ENCODE measurements at places on chromosomes 2 and 18.

DNA sequence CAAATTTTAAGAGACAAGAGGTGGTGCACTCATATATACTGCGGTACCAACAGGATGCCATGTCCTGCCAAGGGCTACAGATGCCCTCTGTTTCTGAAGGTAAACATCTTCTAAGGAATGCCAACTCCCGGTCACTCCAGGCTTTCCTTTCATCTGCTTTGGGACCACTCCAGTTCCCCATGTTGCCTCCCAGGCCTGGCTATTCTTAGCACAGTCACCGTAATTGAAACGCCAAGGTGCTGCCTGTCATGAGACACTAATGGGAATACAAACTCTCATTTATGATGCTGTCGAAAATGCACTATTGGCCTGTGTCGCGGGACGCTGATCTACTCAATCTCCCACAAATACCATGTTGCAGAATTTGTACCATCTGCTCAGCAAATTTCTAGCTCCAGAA, 79.6 kb downstream of the KLF7 start:
- no peak for DNase-seq

- no peak for DNase-seq
Observed at GRCh38 chr2:222391743-222392285, 32.5 kb upstream of the SGPP2 start.

GRCh38 chr2:187567126-187567525, 12.9 kb upstream of the TFPI start:
- no peak for DNase-seq

DNA sequence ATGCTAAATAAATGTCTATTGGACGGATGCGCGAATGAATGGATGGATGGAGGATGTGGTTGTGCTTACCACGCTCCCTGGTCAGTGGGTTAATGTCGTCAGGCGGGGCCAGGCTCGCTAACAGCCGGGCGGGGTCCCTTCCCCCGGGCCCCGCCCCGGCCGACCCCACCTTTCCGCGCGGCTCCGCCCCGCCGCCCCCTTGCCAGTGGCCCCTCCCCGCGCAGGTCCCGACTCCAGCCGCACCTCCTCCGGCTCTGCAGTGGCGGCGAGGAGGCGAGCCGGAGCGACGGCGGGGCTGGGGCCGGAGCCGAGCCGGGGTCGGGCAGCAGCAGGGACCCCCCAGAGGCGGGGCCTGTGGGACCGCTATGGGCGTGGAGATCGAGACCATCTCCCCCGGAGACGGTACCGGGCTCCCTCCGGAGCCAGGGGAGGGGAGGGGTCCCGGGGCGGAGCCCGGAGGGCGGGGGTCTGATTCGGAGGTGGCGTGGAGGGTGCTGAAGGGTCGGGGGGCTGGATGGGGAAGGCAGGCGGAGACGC, at the start of gene FKBP1B:
FKBP1B (plus strand) TSS at position 257 of the 537 bp plus-strand sequence; CDS start at position 366, 109 bp downstream.
- peak; percentile 74 for DNase-seq

DNA sequence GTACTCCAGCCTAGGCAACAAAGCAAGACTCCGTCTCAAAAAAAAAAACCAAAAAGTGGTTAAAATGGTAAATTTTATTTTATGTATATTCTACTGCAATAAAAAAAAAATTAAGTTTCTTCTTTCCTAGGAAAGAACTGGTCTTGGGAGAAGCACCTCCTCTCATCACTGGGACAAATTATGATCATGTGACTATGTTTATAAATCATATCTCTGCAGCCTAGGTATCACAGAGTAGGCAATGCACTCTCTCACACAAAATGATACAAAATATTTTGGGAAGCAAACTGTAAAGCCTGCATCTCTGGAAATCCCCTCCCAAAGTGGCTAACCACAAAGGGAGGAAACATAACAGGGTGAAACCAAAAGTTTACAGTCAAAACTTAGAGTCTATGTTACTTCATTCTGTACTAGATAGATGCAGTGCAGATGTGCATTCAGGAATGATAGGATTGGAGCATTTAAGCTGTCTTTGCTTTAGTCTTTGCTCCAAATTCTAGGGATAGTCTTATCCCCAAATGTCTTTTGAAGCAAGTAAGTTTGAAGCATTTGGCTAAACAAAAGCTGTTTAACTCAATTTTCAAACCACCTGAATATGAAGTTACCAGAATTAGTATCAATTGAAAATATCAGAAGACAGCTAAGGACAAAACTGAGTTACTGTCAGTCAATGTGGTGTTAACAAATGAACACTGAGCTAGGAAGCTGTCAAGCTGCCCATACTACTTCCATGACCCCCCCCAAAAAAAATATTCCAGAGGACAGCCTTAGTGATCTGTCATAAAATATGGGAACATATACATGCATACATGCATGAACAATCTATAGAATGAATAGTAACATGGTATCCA, 21.1 kb upstream of the MALT1 start:
- DNase-seq, result peak; percentile 46

DNA sequence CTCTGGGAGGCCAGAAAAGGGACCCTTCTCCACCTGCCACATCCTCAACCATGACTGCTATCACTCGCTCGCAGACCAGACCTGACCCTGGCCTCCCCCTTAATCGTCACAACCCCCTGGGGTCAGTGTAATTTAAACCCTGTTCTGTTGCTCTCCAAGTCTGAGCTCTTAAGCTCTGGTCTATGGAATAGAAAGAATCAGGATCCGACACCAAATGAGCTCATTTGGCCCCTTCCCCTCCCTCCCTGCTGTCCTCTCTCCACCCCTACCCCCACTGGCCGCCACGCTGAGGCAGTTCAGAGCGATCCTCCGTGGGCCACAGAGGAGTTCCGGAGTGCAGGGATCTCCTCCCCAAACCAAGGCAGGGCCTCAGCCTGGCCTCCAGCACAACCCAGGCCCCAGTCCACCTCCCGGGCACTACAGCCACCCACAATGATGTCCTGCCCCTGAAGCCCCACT, 5.3 kb downstream of the DNMT3A start:
- no peak for DNase-seq

DNA sequence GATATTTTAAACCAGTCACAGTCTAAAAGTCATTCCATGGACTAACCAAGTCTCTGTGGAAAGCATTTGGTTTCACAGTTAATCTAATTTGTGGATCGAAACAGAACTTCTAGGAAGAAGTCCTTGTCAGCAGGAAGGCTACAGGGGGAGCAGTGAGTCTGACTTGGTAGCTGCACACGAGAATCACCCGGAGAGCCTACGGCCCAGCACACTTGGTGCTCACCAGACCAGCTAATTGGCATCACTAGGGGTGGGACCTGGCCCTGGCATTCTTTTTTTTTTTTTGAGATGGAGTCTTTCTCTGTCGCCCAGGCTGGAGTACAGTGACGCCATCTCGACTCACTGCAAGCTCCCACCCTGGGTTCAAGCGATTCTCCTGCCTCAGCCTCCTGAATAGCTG, 97.7 kb downstream of the ZNF532 start:
- DNase-seq, result no peak

GRCh38 chr2:210503001-210503623, 26.6 kb upstream of the LANCL1 start:
- peak; percentile 46 for DNase-seq

All from EL (cell line).